Activated CD4-positive, CD25-positive, alpha-beta regulatory T cell treated with anti-CD3 and anti-CD28 coated beads, Interleukin-2, amount 50 U/mL, for 24 hours (primary cell): ENCODE measurements at places on chromosomes 1 and 21.

DNA sequence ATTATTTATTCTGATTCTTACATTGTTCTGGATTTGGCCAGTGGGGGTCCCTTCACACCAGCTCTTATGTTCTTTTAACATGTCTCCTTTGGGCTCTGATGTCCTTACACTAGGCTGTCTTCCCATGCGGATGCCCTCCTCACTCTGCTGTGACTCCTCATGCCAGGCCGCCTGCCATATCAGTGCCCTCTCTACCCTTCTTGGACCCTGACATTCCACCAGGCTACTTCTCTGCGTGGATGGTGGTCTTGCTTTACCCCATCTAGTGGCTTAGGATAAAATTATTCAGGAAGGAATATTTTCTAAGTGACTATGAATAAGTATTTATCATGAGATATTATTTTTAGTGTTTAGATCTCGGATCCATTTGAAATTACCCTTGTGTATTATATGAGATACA lies 21.2 kb downstream of the ATF6 start:
- no peak for ATAC-seq

DNA sequence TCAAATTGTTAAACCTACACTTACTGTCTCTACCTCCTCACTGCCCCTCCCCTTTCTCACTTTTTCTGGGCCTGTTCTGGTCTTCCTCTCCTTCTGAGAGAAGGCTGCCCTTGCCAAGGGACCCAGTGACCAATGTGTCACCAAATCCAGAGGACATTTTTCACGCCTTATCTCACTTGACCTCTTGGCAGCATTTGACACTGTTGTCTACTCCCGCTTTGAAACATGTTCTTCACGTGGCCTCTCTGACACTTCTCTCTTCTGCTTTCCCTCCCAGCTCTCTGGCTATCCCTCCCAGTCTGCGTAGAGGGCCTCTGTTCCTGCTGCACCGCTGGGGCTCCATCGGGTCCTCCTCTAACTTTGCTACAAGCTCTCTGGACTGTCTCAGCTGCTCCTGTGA lies 25.3 kb downstream of the KCNQ4 start:
- no peak for ATAC-seq

DNA sequence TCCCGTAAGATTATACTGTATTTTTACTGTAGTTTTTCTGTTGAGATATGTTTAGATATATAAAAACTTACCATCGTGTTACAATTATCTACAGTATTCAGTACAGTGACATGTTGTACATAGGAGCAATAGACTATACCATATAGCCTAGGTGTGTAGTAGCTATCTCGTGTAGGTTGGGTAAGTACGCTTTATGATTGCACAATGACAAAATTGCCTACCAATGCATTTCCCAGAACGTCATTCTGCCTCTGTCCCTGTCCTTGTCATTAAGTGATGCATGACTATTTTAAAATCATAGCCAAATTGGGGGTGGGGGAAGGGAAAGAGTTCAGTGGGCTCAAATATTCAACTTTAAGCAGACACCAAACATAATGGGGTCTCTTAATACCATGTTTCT lies 233.8 kb upstream of the TMEM51 start:
- ATAC-seq = no peak

DNA sequence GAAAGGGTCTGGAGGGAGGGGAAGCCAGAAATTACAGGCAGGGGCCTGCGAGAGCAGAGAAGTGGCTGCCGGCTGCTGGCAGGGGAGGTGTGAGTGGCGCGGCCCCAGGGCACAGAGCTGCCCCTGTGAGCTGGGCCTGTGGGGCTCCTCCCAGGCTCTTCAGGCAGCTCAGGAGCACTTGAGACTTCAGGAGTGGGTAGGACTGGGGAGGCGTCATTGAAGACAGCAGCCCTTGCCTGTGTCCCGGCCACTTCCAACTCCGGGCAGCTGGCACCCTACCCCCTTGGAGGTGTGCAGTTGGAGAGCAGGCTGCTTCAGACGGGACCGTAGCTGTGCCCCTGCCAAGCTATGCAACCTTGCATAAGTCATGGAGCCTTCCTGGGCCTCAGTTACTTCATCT lies 87.5 kb upstream of the ACTL8 start:
- no peak for ATAC-seq

DNA sequence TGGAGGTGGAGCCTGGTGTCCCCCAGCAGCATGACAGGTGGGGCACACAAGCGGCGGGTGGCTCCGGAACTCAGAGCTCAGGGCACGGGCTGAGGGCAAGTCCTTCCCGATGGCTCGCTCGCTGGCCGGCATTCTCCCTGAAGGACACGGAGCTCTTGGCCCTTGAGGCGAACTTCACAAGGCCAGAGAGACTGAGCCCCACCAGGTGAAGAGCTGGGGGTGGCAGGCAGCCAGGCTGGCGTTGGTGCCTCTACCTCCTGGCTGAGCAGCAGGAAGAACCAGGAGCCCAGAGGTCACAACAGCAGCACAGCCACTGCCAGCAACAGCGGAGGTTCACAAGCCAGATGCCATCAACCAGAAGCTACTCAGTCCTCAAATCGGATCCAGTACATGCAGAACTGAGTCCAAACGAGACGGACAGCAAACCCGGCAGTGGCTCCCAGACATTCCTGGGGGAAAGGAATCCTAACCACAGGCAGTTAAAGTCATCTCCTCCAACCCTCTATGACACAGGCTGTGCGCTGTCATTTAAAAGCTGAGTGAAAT lies 54.1 kb downstream of the NPHP4 start:
- ATAC-seq = no peak

DNA sequence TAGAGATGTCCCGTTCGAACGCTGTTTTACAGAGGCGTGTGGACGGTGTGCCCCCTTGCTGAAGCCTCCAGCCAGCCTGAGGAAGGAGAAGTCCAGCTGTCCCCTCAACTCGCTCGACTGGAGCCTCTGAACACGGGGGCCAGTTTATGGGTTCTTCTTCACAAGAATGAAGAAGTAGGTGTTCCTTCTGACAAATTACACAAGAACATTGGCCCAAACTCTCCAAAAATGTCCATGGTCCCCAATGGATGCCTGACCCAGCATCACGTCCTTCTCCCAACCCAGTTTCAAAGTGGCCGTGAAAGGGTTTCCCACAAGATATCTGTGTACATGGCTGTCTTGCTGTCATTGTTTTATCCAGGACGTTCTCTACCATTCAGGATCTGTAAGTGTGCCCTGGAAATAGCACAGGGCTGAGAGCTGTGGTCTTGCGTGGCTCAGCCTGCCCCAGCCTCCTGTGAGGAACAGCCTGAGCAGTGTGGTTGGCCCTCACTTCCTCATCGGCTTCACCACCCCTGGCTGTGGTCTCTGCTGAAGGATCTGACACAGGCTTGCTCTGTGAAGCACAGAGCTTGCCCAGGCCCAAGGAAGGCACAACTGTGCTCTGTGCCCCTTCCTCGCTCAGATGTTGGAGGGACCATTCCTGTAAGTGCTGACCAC lies 1.0 kb upstream of the S100B start:
- ATAC-seq = peak; percentile 78

- peak; percentile 90 for ATAC-seq
Measured at GRCh38 chr1:198880818-198881597, 242.2 kb downstream of the PTPRC start.

GRCh38 chr1:247387565-247387964 lies 28.4 kb upstream of the NLRP3 start:
- no peak for ATAC-seq

GRCh38 chr1:26459573-26460031 lies 12.6 kb upstream of the HMGN2 start:
- no peak for ATAC-seq

DNA sequence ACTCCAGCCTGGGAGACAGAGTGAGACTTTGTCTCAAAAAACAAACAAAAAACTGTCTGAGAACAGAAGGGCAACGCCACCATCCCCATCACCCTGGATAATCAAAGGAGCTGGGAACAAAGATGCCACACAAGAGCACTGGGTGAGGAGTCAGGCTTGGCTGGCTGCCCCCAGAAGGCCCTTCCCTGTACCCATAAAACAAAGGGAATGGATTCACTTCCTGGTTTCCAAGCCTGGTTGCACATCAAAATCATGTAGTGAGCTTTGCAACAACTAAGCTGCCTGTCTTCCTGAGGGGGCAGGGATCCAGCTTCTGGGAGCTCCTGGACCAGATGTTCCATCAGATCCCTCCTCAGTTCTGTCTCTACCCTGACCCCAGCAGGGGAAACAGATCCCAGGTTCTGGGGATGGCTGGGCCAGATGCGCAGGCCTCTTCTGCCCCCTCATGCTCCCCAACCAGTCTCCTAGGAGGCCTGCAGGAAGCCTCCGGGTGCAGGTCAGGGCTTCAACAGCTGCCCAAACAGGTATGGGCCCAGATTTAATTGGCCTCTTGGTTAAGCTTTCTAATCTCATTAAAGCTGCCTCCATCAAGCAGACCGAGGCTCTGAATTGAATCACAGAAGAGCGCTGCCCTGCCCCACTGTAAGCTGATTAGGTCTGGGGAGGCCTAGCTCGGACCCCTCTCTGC lies 97.8 kb downstream of the MRPL37 start:
- ATAC-seq = no peak

- ATAC-seq = no peak
Measured at GRCh38 chr1:55015731-55016620, 17.2 kb downstream of the BSND start.

- ATAC-seq = no peak
Measured at GRCh38 chr1:20494609-20495311, 8.8 kb upstream of the CAMK2N1 start.
